Fibroblast of skin of left quadriceps (primary cell): ENCODE measurements at places on chromosomes 12 and 14.

DNA sequence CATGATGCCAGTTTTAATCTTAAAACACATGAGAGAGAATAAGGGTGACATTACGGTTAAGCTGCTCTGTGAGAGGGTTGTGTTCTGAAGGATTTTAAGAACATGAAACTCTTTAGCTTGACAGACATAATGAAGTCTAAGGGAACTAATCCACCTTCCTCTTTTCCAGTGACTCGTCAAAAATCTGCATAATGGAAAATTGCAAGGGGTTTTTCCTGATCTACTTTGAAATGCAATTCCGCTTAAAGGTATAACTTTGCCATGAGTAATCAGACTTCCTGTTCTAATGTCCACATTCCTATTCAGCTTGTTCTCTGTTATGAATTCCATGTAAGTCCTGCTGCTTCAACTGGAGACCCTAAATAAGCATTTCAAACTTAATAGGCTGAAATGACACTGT, at the start of gene ZNF705A:
Gene ZNF705A (plus strand): TSS at position 171 of the 400 bp plus-strand sequence. CDS start 15,611 bp downstream, outside the sequence.
- DNase-seq = peak; percentile 64

DNA sequence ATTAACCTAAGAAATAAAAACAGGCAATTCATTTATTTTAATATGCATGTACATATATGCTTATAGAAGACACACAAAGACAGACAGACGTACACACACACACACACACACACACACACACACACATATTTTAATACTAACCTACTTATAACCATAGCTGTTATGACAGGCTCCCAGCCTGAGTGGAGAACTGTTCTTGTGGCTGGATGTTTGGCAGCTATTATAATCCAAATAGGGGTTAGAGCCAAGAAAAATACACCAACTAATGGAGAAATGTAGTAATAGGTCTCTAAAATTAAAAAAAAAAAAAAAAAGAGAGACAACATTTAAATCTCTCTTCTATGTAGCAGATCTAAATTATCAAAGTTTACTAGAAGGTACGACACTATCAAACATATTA, 91.8 kb downstream of the SLC41A2 start:
- no peak for DNase-seq

GRCh38 chr14:20417250-20418186, 4.2 kb upstream of the TEP1 start:
- no peak for DNase-seq

- DNase-seq = no peak
These were observed 54.2 kb downstream of the LRRC74A start for GRCh38 chr14:76880449-76880848.

- DNase-seq = no peak
These were observed 61.3 kb downstream of the PHLDA1 start for GRCh38 chr12:75970310-75970709.
